Lower leg skin (tissue), 4 donors: ENCODE measurements at places on chromosomes 5 and 9.
A peak's percentile ranks its signal among the peaks of the same experiment; 100 is the strongest.

DNA sequence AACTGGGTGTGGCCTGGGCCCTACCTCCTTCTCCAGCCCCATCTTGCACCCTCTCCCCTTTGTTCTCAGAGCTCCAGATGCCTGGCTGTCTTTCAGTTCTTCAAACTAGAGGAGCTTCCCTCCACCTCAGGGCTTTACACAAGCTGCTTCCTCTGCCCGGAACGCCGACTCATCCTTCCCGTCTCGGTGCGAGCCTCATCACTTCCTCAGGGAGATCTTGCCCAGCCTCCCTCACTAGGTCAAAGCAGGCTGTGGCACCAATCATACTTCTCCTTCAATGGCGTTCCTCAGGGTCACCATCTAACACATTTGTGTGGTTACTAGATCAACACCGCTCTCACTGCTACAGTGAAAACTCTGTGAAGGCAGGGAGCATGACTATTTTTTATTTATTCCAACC is 56.2 kb upstream of the ZSWIM6 start:
- DNase-seq, result no peak

- no peak for DNase-seq
Measured at GRCh38 chr5:56783261-56783660, 32.1 kb upstream of the MAP3K1 start.

GRCh38 chr5:77734885-77735284 is 41.3 kb downstream of the TBCA start:
- no peak for DNase-seq

DNA sequence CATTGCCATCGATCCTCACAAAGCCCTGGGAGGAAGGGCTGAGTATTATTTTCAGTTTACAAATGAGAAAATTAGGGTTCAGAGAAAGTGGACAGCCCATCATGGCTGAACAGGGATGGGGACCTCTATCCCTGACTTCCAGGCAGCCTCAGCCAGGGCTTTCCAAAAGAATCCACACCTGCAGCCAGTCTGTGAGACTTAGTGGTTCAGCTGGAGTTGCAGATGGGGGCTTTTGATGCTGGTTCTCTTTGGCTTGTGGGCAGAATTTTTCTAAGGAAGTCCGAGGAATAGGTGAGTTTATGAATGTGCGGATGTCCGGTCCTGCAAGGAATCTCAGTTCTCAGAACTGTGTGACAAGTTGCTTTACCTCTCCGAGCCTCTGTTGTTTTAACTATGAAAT is 138.1 kb downstream of the RGS3 start:
- no peak for DNase-seq

- no peak for DNase-seq
Measured at GRCh38 chr5:111447822-111448221, 64.5 kb downstream of the STARD4 start.

- DNase-seq, result no peak
Measured at GRCh38 chr5:173859408-173860159, 28.6 kb upstream of the CPEB4 start.

GRCh38 chr5:54700986-54701578 is 183.5 kb downstream of the SNX18 start:
- no peak for DNase-seq

DNA sequence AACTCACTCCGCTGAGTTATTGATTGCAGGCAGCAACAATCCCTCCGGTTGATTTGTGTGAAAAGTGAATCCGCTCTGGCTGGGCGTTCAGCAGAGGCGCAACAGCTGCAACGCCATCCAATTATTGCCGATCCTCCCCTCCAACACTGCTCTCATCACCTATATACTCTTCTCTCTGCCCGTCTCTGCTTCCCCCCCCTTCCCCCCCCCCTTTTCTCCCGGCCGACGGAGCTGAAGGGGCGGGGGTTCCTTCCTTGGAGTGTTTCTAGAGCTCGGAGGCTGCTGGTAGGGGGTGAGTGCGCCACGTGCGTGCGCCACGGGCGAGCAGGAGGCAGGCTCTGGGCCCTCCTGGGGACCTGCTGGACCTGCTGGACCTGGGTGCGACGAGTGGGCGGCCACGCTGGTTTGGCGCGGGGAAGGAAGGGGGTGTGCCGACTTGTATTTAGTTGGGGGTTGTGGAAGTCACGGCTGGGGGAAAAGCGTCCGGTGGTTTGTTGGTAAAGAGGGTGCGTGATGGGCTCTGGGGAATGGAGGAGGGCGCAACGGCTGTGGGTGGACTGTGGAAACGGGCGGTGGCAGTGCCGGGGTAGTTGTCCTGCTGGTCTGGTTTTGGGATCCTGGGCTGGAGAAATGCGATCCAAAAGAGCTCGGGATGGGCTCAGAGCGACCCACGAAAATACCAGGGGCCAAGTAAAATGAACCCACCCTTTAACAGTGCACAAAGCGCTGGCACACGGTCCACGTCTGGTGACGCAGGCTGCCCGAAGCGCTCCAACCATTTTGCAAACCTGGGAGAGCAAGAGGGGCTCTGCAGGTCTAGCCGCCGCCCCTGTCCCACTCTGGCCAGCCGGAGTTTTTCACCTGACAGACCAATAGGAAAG is 6.4 kb upstream of the MEF2C start:
- DNase-seq, result peak; percentile 90

GRCh38 chr5:154218786-154219185 is 28.3 kb downstream of the GALNT10 start:
- DNase-seq, result no peak
